Adrenal gland (tissue), 19 donors: ENCODE measurements at places on chromosomes 12 and 14. TPM values are rescaled to one million over a fixed set of nuclear protein-coding genes. Genes with fewer than 3 reads are reported as not detected.
A peak's percentile ranks its signal among the peaks of the same experiment; 100 is the strongest.

DNA sequence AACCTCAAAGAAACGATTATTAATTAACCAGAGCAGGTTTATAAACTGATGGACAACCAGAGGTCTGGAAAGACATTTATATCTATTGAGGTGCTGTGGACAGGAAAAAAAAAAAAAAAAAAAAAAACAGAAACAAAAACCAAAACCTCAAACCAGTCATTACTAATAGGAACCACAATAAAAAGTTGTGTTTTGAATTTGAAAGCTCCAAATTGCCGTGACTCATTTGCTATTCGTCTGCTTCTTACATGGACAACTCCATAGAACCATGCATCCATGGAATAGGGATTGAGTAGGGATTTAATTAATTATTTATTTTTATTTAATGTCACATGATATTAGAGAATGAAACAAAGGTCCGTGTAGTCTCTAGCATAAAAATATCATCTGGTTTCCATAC is 134.1 kb upstream of the SSTR1 start:
- no peak for DNase-seq

- no peak for DNase-seq
Observed at GRCh38 chr12:46237371-46238045, 31.3 kb downstream of the SLC38A1 start.

DNA sequence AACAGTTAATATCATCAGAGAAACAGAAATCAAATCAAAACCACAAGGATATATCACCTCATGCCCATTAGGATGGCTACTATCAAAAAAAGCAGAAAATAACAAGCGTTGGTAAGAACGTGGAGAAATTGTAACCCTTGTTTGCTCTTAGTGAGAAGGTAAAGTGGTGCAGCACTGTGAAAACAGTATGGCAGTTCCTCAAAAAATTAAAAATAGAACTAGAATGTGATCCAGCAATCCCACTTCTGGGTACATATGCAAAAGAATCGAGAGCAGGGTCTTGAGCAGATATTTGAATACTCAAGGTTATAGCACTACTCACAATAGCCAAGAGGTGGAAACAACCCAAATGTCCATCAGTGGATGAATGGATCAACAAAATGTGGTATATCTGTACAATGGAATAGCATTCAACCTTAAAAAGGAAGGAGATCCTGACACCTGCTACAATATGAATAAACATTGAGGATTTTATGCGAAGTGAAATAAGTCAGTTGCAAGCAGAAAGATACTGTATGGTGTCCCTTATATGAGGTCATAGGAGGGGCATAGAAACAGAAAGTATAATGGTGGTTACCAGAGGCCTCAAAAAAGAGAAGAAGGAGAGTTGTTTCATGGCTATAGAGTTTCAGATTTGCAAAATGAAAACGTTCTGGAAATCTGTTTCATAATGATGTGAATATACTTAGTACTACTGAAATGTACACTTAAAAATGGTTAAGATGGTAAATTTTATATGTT is 131.0 kb upstream of the EEA1 start:
- no peak for DNase-seq

LAG3 gene
- 0.96 TPM for total RNA-seq

C12orf56 gene
- total RNA-seq: not detected

CIDEB gene
- total RNA-seq: 16.4 TPM

GRCh38 chr14:20417250-20418186 is 4.2 kb upstream of the TEP1 start:
- DNase-seq: no peak

GRCh38 chr14:64806202-64806861 is 73.4 kb downstream of the SPTB start:
- DNase-seq: peak; percentile 74

DNA sequence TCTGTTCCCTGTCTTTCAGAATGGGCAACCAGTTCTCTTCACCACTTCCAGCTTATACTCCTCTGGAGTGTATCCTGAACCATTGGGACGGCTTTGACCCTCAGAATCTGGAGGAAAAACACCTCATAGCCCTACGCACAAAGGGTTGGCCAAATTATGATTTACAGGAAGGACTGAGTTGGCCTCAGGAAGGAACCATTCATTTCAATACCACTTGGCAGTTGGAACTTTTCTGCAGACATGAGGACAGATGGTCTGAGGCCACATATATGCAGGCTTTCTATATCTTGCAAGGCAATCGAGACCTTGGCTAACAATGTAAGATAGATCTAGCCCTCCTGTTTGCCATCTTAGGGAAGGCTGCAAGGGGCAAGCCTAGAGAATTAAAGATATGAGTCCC is 24.0 kb downstream of the CLECL1 start:
- DNase-seq: no peak

- no peak for DNase-seq
Observed at GRCh38 chr12:40794087-40794486, 101.8 kb downstream of the CNTN1 start.

- DNase-seq: no peak
Observed at GRCh38 chr14:80615831-80616230, 325.7 kb downstream of the CEP128 start.

CCDC197 gene
- total RNA-seq: not detected

DNA sequence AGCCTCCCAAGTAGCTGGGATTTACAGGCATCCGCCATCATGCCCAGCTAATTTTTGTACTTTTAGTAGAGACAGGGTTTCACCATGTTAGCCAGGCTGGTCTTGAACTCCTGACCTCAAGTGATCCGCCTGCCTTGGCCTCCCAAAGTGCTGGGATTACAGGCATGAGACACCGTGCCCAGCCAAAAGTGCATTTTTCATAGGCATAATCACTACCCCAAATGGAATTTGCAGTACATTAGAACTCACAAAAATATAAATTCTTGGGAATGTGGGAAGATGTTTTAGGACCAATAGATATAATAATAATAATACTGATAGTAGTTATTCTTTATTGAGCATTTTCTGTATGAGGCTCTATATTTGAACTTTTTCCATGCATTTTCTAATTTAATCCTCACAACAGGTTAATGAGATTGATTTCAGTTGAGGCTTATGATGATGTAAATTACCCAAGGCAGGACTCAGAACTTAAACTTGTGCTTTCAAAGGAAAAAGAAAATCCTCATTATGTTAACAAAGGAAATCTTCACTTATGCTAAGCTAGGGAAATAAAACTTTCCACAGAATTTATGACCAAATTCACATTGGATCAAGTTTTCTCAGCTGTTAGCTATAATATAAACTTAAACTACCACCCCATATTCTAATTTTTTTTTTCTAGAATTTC is 121.6 kb downstream of the SRGAP1 start:
- no peak for DNase-seq

DNA sequence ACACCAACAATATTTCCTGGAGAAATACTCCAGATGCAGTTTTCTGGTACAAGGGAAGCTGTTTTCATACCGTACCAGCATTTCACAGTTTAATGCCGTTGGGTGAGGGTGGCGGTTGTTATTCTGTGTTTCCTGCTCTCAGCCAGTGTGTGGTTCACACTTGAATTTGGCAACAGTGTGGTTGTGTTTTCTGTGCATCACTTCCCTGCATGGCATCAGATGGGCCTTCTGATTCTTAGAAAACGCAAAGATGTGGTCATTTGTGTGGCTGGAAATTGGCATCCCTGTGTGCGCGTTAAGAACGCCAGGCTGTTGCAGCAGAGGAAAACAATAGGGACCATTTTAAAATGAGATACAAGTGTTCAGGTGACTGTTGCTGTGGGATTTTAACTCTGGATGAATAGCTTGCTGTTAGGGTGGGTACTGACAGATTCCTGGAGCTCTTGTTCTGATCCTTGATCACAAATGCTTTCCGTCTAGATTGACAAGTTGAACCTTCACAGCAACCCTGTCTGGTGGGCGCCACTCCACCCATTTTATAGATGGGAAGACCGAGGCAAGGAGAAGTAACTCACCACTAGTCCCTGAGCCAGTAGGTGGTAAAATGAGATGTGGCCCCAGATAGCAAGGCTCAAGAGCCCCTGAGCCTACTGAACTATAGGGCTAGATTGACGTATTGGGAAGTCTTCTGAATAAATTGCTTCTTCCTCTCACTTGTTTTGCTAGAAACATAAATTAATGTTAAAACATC is 231.2 kb downstream of the CHST11 start:
- DNase-seq: no peak

RAD9B gene
- total RNA-seq: 0.46 TPM

DNA sequence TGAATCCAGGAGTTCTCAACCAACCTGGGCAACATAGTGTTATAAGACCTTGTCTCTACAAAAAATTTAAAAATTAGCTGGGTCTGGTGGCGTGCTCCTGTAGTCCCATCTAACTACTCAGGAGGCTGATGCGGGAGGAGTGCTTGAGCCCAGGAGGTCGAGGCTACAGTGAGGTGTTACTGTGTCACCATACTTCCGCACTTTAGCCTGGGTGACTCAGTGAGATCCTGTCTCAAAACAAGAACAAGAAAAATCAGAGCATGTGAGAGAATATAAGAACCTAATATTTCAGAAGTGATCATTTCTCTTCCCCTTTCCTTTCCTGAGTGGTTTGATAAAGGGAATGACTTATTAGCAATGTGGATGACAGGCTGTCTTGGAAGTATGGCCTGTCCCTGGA is 9.5 kb downstream of the TRAF3 start:
- DNase-seq: no peak

- DNase-seq: no peak
Observed at GRCh38 chr12:26112703-26113147, 12.1 kb downstream of the BHLHE41 start.

ITGB7 gene
- 3.1 TPM for total RNA-seq

DNA sequence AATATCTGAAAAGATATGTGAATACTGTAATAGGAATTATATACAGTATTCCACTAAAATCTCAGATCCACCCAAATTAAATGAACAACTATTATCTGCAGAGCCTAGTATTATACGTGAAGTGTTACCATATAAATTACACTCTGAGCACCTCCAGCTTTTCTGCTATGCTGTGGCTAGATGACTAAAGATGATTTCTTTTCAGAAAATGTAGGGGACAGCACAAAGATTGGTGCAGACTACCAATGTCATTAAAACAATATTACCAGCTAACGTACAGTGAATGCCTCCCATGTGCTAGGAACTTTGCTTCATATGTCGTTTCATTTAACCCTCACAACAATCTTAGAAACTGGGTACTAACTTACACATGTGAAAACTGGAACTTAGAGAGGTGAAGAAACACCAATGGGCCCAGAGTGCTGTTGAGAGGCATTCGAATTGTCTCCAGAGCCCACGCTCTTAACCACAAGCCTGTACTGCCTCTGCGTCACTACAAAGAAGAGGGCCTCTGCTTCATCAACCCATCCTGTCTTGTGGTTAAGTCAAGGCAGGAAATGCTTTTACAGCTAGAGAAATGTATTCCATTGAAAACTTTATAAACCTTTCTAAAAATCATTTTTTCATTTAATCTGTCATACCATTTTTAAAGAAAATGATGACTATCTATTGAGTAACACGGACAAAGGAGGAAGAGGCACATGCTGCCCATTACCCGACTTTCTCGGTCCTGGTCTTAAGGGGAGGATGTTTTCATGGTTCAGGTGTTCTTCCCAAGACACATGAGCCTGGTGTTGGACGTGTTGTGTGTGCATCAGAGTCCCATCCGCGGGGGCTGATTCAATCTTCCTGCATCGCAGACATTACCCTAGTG is 1.3 kb downstream of the GPR65 start:
- no peak for DNase-seq

- peak; percentile 66 for DNase-seq
Observed at GRCh38 chr14:100654814-100655740, 67.9 kb upstream of the BEGAIN start.

DNA sequence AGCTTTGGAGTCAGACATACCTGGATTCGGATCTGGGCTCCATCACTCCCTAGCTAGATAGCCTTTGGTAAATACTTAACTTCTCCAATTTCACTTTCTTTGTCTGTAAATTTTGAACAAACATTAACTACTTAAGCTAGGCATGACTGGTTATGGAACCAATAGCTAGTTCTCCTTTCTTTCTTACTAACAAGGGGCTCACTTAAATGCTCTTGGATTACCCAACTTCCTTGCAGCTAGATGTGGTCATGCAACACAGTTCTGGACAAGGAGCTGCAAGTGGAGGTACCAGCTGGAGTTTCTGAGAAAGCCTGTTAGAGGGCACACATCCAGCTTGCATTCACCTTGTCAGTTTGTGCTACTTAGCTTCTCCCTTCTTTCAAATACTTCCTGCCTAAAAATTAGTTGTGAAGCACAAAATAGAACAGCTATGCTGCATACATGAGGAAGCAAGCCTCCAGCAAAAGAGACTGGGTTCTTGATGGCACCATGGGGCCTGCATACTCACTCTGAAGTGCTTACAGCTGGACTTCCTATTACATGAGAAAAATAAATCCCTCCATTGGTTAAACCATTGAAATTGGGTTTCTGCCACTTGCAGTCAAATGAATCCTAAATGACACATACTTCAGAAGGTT is 210.1 kb upstream of the EEA1 start:
- DNase-seq: no peak

DYNC1H1 gene
- total RNA-seq: 383 TPM

DNA sequence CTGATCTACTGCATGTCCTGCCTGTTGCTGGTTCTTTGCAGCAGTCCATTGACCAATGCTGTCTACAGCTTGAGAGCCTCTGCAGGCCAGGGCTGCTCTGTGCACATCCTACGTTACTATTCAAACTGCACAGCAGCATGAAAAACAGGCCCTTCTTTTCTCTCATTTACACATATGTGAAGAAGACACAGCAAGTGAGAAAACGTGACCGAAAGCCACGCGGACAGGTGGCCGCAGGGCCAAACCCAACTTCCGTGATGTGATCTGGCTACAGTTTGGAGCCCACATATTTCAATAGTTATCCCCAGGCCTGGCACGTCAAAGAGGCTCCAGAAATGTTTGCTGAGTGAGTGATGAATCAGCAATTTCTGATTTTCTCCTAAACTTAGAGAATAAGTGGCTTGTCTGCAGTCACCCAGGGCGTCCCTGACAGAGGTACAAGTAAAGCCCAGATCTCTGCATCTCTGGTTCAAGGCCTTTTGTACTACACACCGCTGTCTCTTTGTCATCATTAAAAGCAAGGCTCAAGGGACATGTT is 17.9 kb upstream of the TCL1B start:
- no peak for DNase-seq

VASH1 gene
- 20.1 TPM for total RNA-seq

DNA sequence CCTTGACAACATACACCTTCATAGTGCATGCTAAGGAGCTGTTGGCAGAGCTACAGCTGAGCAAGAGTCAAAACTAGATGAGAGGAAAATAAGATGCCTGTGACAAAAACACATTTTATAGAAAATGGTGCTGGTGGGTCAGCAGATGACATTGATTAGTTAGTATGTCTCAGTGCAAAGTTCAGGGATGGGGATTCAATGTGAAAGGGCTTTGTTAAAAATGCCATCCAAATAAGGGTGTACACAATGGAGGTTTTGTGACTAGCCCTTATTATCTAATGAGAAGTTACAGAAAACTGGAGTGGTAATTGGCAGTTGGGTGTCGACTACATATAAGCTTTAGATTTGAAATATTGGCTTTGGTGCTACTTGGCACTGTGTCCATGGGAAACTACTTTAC is 169.0 kb downstream of the MON2 start:
- DNase-seq: no peak
